ENCODE measurements at places on chromosomes 2 and 18.

GRCh38 chr2:85504778-85505261 lies 34.1 kb upstream of the MAT2A start:
- no peak for DNase-seq

DNA sequence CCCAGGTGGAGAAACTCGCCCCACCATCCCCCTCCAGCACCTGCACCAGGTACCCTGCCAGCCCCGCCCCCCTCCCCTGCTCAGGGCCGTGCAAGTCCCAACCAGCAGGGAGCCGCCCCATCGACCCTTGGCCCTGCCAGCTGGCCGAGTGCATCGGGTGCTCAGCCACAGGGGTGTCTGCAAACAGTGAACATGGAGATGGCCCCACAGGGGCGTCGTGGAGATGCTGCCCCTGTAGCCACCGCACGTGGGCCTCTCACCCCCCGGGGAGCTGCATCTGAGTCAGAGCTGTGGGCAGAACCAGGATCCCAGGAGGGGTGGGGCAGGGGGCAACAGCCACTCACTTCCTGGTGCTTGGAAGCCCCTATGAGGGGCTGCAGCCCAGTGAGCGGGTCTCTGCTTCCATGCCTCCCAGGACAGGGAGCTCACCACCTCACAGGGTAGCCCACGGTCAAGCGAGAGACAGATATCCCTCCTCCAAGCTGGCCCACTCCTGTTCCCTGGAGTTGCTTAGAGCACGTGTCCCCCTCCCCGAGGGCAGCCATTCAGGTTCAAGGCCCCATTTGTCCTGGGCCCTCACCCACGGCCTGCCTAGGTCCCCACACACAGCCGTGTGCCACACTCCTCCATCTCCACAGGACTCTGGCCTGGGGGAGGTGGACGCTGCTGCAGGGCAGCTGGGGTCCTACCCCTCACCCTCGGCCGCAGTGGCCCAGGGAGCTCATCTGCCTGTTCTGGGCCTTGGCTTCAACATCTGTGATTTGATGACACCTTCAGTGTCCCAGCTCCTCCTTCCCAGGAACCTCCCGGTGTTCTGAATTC lies 1.1 kb upstream of the MAB21L4 start:
- no peak for DNase-seq

GRCh38 chr18:27763936-27764335 lies 413.0 kb downstream of the CDH2 start:
- no peak for DNase-seq

- DNase-seq = no peak
Measured at GRCh38 chr18:79479116-79479760, 83.5 kb downstream of the NFATC1 start.

DNA sequence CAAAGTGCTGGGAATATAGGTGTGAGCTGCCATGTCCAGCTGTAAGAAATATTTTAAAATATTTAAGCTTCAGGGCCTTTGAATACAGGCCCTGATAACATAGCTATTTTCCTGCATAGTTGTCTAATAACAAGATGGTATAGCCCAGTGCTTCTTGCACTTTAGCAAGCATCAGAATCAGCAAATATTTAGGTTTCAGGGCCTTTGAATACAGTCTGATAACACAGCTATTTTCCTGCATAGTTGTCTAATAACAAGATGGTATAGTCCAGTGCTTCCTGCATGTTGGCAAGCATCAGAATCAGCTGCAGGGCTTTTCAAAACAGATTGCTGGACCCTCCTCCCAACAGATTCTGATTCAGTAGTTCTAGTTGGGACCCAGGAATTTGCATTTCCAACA lies 5.6 kb downstream of the GEMIN6 start:
- DNase-seq = no peak

GRCh38 chr18:2967357-2967756 lies 45.6 kb downstream of the LPIN2 start:
- DNase-seq = no peak

GRCh38 chr2:28286678-28287077 lies 106.0 kb upstream of the FOSL2 start:
- DNase-seq = no peak

DNA sequence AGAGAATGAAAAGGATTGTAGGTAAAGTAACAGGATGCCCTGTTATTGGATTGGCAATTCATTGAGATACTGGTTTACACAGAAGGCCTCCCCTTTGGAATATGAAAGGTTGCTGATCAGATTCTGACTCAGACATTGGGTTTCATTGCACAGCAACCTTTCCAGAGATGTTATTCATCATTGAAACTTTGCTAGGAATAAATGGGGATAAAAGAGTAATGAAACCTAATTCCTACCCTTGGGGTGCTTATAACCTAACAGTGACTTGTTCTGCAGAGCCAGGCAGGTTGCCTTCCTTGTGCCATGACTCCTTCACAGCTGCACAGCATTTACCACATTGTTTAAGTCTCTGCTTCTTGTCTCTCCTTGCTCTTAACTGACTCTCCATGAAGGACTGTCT lies 5.0 kb downstream of the NAB1 start:
- no peak for DNase-seq

DNA sequence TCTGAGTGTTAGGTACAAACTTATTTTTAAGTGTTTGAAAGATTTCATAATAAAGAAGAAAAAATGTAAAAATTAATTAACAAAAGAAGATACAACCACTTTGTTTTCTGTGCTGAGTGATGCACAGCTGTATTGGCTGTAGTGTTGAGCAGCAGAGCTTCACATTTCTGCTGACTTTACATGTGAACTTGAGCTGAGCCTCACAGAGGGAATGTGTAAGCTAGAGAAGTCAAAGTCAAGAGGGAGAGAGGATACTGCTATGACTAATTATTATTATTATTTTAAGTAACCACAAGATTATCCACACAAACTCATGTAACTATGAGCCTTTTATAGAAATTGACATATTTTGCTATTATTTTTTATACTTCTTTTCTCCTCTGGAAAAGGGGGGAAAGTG lies 159.1 kb upstream of the ZSWIM2 start:
- no peak for DNase-seq

GRCh38 chr2:97707362-97708047 lies 5.9 kb upstream of the ZAP70 start:
- no peak for DNase-seq

DNA sequence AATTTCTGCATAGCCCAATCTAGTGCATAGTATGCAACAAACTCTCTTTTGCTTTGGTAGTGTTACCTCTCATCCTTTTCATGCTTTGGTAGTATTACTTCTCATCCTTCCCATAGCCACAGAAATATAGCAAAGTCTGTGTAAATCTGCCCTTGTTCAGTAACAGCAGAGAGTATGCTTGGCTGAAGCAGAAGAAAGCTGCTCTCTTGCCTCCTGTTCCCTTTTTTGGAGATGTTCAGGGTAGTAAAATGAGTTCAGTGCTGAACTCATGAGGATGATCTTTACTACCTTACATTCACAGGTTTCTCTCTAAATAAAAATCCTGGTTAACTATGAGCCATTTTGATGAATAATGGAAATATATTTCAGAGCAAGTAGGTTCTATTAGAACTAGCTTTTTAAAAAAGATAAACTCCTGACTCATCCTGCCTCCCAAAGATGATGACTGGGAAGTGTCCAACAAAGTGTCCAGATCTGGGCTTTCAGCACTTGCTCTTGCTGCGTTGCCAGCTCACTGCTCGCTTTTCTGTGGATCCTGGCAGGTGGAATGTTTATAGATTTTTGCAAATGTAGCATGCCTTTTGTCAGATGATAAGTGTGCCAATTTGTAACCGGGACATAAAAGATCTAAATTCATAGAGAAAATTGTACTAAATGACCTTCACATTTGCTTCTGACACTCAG lies 29.4 kb upstream of the CHMP3 start:
- no peak for DNase-seq

GRCh38 chr2:166614503-166614902 lies 120.5 kb upstream of the SCN7A start:
- DNase-seq = no peak

DNA sequence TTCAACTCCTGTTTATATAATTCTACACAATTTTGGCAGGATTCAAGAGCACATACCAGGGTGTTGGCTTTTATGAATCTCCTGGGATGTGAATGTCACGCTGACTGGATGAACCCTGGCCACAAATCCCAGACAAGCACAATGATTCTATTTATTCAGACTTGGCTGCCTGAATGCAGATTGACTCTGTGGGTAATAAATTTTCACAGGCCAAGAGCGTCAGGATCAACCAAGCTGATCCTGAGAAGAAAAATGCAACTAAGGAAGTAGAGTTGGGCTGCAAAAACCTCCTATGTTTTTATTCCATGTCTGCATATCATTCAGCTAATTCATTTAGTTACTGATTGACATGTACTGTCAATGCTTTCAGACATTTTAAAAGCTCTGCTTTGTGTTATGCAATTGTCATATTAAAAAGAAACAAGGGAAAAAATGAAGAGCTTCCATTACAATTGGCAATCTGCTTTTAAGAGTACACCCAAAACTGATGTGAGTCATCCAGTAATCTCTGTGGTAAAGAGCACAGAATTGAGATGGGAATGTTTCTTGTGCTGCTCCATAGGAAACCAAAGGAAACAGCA lies 173.0 kb upstream of the REV1 start:
- no peak for DNase-seq

DNA sequence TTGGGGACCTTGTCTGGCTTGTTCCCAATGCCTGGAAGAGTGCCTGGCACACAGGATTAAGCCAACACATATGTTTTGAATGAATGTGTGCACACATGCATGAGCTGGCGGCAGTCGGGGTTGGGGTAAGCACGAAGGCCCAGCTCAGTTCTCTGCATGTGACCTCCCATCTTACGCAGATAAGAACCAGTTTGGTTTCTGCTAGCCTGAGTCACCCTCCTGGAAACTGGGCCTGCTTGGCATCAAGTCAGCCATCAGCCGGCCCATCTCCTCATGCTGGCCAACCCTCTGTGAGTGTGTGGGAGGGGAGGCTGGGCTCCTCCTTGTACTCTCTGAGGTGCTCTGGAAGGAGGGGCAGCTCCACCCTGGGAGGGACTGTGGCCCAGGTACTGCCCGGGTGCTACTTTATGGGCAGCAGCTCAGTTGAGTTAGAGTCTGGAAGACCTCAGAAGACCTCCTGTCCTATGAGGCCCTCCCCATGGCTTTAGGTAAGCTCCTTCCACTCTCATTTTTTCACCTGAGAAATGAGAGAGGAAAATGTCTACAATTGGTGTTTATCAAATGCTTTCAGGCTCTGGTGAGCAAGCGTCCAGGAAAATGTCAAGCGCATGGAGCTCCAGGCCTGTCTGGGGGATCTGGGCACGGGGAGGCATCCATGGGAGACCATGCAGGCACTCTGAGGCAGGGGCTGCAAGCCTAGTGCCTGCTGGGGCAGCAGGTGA lies 9.7 kb upstream of the IL1RN start:
- no peak for DNase-seq

DNA sequence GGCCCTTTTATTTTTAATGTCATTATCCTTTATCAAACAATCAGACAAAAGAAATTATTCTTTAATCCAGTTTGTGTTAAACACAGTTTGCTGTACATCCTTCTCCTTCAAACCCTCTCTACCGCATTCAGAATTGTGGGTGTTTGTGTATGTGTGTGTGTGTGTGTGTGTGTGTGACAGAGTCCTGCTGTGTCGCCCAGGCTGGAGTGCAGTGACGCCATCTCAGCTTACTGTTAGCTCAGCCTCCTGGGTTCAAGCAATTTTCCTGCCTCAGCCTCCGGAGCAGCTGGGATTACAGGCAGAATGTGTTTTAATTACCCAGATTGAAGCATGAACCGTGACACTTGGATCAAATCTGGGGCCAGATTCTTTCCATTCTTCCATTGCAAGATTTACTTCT lies 723.7 kb downstream of the DCDC2C start:
- no peak for DNase-seq

DNA sequence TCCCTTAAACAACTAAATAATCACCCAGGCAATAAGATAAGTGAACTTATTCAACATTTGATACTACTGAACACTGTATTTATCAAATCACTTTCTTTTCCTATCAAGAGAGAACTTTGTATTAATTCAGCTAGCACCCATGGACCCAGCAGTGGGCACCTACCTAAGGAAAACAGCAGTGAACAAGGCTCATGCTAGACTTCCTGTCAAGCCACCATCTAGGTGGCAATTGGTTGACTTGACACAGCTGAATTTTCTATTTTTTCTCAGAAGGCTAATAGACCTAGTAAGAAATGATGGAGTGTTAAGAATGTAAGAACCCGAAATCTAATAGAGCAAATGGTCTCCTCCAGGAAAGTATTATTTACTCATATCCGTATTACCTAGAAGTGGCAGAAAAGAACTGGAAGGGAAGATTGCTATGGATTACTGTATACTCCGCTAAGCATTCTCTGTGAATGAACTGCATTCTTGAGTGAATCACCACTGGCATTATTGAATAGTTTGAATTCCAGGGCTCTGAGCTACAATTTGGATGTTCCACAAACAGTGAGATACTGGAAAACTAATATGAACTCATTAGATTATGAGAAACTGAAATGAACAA lies 988.2 kb upstream of the CDH2 start:
- DNase-seq = no peak

- DNase-seq = no peak
Measured at GRCh38 chr2:163527381-163527780, 208.4 kb downstream of the FIGN start.

DNA sequence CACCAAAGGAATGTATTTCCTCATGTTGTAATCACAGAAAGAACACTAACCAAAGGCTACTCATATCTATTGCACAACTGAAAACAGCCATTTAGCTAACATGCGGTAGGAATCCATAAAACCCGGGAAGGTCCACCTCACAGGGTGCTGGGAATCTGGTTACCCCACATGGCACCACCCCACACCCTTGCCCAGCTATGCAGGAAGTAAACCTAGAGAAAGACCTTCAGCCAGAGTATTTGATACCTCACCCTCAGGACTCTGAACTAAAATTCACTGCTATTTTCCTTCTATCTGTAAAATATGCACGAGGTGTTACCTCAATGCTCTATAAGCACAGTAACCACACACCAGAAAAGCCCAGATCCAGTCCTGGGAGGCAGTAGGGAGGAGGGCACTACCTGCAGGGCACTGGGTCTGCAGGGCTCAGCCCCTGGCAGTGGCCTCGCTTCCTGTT lies 45.8 kb downstream of the PTPN2 start:
- DNase-seq = no peak

- DNase-seq = no peak
Measured at GRCh38 chr2:144827404-144827803, 307.5 kb upstream of the ZEB2 start.

- DNase-seq = no peak
Measured at GRCh38 chr18:59340817-59341216, 18.2 kb downstream of the LMAN1 start.

DNA sequence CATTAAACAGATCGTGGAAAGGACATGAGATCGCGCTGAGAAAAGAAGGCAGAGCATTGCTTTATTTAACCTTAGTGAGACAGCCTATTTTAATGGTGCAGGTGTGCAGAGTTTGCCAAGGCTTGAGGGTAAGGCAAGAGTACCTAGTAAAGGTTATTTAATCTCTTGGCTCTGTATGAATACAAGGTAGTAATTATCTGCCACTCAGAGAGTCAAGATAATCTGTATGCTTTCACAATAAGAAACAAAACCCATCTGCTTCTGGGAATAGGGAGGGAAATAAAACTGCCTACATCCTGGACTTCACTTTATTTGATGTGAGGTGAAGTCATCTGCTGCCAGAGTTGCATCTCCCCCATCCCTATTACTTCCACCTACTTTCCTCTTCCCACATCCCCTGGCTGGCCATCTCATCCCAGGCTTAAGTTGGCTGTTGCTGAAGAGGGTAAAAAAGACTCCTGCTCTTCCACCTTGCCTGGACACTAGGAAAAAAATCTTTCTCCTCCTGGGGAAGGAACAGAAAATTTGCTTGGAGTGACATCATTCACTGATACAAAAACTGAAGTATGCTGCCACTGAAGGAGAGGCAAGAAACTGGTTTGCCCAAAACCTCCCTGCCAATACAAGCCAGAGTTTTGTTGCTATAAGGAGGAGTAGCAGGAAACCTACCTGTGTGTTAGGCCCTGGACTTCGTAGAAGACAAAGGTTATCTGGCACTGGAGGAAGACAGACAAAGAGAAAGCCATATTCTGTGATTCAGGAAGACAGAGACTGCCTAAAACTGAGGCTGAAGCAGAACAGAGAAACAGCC lies 35.8 kb upstream of the ARHGAP25 start:
- DNase-seq = no peak
